Activated CD4-positive, alpha-beta T cell treated with anti-CD3 and anti-CD28 coated beads for 1 hour (primary cell): ENCODE measurements at places on chromosomes 5 and 9.

- no peak for DNase-seq
These were observed 156.2 kb upstream of the ANKH start for GRCh38 chr5:15027764-15028163.

DNA sequence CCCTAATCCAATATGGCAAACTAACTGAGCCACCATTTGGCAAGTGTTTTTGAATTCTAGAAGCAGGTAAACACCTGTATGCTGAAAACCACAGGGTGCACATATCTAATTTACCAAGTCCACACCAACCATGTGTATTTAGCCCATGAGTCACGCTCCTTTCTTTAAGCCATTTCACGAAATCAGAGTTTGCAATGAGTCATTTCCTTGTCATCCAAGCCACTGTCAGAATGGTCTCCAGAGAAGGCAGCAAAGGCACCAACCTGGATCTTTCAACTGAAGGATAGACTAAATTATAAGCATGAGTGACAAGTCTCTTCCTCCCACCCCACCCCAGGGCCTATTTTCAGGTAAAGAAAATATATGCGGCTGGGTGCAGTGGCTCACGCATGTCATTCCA is 110.0 kb downstream of the PAX5 start:
- DNase-seq: no peak

DNA sequence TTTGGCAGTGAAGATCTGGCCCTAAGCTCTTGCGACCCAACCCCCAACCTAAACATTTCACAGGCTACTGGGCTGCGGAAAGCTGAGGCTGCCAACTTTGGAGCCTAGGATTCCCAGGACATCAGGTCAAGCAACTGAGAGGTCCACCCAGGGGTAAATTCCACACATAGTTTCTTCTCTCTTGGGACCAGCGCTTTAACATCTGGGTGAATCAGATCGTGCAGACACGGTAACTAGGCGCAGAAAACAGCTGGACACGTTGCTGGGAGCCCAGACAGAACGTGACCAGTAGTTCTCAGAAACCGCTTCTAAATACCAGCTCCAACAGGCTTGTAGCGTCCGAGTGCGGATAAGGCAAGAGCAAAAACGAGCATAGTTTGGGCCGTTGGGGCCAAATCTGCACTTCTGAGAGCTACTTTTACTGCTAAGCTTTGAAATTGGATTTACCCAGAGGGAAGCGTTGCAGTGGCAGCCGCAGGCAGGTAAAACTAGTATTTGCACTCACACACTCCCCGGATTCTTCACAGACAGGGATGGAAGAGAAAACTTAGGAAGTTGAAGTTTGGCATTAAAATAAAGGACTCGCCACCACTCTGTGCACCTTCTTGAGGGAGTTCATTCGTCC is 11.8 kb downstream of the ITGA1 start:
- DNase-seq: no peak

GRCh38 chr5:125331987-125332598 is 585.7 kb upstream of the ZNF608 start:
- DNase-seq: no peak

GRCh38 chr5:141585594-141585993 is 33.2 kb downstream of the DIAPH1 start:
- no peak for DNase-seq

DNA sequence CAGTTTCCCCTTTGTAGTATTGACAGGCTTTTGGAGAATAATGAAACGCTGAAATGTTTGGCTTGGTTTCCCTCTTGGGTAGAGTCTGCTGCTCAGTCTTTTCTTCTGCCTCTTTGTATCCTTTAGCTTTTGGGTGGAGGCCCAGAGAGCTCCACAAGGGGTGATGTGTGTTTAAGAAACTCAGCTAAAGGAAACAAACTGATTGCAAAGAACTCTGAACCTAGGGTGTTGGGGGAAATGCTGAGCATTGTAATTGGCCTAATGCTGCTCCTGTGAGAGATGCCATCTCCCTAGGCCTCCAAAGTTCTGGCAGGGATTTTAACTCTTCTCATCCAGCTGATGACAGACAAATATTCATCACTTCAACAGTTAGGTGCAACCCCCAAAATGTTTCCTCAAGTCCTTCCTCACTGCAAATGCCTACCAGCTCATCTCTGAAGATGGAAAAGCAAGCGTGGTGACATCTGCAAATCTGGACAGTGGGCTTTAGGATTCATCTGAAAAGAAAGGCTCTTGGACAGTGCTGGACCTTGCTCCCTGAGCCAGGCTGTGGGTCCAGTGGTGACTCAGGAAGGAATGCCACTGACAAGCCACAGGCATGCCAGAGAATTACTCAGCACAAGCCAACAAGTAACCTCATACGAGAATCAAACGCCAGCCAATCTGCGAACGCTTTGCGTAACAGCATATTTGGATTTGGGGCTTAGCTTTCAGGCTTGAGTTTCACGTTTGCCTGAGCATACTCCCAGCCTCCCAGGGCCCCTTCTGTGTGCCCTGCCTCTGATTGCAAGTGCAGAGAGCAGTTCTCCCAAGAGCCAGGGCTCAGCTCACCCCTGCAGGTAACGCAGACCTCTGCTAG is 30.5 kb upstream of the ZSWIM6 start:
- no peak for DNase-seq

DNA sequence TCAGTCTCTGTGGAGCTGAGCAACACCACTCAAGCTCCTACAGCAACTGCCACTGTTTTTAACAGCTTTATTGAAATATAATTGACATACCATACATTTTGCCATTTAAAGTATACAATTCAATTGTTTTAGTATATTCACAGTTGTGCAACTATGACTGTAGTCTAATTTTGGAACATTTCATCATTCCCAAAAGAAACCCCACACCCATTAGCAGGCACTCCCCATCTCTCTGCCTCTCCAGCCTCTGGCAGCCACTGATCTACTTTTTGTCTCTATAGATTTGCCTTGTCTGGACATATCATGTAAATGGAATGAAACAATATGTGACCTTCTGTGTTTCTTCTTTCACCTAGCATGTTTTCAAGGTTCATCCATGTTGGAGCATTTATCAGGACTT is 43.5 kb downstream of the RUSC2 start:
- DNase-seq: no peak
